ENCODE measurements at places on chromosomes 7 and 10.

- no peak for DNase-seq
Observed at GRCh38 chr10:4170633-4171314, 385.8 kb upstream of the KLF6 start.

DNA sequence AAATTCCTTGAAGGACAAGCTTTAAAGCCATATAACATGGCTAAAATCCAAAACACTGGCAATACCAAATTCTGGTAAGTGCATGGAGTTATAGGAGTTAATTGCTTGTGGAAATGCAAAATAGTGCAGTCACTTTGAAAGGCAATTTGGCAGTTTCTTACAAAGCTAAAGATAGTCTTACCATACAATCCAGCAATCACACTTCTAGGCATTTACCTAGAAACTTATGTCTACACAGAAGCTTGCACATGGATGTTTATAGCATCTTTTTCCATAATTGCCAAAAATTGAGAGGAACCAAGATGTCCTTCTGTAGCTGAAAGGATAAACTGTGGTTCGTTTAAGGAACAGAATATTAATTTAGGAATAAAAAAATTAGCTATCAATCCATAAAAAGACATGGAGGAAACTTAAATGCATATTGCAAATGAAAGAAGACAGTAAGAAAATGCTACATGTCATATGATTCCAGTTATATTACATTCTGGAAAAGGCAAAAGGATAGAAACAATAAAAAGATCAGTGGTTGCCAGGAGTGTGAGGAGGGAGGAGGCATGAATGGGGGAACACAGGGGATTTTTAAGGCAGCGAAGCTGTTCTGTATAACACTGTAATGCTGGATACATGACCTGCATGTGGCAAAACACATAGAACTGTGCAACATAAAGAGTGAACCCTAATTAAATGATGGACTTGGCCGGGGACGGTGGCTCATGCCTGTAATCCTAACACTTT is 51.9 kb downstream of the GNAT3 start:
- no peak for DNase-seq

- no peak for DNase-seq
Observed at GRCh38 chr7:40918701-40919271, 784.0 kb downstream of the SUGCT start.

- no peak for DNase-seq
Observed at GRCh38 chr7:52825611-52826010, 209.8 kb upstream of the POM121L12 start.

DNA sequence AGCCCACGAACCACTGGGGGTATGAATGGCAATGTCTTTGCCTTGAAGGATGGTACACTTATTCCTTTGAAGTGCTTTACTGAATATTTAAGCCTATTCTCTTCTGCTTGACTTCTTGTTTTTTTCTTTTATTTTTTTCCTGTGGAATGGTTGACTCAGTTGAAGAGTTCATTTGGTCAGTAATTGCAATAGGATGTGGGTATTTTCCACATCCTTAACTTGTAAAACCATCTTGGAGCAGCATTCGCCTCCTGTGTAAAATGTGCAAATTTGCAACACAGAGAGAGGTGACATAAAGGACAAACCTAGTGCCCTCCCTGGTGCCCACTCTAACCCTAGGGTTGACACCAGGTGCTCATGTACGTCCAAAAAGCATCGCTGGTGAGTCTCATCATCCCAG is 347.0 kb downstream of the GATA3 start:
- DNase-seq, result no peak

DNA sequence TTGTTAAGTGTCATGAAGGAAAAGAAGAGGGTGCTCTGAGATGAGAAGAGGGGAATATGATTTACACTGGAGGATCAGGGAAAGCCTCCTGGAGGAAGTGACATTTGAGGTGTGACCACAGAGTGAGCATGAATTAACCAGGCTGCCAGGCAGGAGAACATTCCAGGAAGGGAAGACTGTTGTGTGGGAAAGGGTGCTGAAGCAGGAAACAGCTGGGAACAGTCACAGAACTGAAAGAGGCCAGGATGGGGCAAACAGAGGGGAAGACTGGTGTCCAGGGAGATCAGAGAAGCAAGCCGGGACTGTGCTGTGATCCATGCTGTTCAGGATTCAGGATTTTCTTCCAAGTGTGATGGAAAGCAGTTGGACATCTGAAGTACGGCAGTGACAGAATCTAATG is 14.9 kb downstream of the HIPK2 start:
- DNase-seq, result no peak

- DNase-seq, result no peak
Observed at GRCh38 chr7:151843181-151843580, 33.7 kb downstream of the PRKAG2 start.

DNA sequence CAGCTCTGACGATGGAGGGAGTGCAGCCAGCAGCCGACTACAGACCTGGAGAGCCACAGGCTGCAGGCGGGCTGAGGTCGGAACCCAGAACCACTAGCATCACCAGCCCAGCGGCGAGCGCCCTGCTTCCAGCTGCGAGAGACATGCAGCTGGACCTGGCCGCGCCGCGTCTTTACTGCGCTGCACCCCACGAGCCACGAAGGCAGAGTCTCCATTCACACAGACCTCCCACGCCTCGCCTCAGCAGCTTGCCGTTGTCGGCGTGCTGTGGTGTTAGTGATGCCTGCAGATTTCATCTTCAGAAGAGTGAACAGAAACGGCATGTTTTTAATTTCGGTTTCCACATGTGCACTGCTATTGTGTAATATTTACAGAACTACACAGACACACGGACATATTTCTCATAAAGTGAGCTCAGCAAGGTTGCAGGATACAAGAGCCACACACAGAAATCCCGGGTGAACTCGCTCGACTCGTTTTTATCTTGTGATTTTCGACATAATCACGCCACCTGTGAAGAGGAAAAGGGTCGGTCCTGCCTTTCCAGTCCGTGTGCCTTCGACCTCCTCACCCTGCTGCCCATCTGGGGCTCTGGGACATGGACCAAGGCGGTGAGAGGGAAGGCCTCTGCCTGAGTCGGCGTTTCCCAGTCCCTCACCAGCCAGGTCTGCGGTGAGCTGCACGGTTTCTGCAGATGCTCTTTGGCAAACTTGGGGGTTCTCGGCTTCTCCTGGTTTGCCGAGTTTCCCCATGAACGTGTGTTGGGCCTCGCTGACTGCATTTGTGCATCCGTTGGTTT is 252.2 kb downstream of the ELFN1 start:
- no peak for DNase-seq

DNA sequence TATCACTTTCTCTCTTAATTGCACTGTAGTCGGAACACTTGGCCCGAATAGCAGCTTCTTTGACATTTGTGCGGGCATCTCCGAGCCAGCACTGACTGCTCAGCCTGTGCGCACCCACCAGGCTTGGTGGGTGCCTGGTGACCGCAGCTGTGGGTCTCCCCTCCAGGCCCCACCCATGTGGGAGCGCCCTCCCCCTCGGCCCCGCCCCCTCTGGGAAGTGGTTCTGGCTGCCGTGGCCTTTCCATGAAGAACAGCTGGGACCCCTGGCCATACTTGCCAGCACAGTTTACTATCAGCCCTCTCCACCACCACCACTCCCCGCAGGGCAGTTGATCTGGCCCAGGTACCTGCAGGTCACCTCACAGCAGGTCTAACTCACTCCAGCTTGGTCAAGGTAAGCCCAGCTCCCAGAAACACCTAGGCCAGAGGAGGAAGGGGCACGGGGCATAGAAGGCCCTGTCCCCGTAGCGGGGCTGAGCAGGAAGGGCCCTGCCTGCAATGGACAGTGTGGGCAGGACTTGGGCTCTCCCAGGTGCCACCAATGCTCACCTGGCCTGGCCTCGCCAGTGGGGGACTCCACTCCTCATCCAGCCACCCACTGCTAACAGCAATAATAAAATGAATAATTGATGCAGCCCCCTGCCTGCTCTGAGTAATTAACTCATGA is 5.8 kb downstream of the RASGEF1A start:
- no peak for DNase-seq

DNA sequence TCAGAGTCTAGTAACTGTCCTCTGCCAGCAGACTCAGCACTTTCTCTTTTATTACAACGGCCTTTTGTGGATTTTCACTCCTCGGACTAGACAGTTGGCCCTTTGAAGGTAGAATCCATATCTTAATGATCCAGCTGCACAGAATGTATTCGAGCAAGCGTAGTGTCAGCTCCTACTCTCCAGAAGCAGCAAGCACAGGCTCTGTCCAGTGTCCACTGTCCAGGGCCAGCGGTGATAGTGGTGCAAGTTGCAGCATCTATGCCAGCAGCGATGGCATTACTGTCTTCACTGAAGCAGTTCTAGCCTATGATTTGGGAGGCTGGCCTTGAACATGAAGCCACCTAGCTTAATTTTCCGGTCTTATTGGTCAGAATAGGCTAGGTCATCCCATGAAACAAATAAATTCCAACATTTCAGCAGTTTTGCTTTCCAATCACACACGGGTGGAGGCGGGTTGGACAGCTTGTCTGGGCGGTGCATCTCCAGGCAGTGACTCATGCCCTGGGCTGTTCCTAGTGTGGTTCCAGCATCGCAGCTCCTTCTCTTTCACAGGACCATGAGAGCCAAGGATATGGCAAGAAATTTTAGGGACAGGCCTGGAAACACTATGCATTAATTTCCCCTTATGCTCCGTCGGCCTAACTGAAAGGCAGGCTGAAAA is 108.6 kb upstream of the KCNMA1 start:
- no peak for DNase-seq
